Kidney glomerular epithelial cell (primary cell): ENCODE measurements at places on chromosomes 4 and X.

DNA sequence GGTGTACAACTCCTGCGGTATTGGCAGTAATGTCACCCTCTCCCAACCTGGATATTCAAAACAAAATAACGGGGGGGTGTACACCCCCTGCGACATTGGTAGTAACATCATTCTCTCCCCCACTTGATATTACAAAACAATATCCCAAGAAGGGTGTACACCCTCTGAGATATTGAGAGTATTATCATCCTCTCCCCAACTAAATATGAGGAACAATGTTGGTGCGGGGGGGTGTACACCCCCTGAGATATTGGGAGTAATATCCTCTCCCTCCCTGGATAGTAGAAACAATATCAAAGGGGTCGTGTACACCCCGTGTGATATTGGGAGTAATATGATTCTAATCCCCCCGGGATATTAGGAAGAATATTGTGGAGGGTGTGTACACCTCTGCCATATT lies 71.4 kb upstream of the ADGRA3 start:
- no peak for DNase-seq

DNA sequence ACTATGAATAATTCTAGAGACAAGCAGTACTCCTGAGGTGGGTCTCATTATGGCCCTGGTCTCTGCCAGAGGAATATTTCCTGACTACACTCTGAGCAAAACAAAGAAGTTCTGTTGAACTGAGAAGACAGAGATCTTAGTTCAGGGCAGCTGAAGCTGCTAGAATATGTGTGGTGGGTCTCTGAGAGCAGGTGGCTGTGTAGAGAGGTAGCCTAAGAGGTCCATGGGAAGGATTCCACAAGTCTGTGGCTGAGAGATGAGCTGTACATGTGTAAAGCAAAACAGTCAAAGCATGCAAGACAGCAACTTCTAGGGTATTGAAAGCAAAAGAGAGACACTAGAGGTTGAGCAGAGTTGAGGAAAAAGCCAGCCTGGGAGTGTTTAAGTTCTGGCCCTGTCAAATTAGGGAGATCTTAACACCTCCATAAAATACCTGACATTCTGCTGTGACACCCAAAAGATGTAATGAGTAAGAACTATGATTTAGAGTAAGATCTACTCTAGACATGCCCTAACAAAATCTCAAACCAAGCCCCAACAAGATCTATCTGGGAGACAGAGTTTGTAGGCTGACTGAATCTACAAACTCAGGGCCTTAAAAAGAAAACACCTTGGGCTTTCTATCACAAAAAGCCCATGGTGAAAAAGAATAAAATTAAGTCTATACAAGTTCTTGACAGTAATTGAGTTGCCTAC lies 274.4 kb downstream of the BANK1 start:
- no peak for DNase-seq

GRCh38 chrX:129726307-129727111 lies 12.3 kb upstream of the XPNPEP2 start:
- DNase-seq: peak; percentile 27

DNA sequence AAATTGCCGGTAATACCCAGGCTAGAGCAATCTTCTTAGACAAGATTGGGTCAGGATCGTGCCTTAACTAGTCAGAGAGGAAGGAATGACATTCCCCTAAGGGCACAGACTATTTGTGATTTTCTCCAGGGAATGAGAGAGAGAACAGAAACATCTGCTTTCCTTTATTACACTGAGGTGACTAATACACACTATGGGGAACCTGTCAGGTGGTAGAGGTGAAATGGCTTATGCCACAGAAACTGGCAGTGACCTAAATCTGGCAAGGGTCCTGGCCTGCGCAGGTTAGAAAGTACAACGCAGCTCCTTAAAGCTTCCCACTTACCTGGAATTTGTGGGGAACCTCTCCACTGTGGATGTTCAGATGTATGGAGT lies 16.6 kb upstream of the HPGD start:
- no peak for DNase-seq

DNA sequence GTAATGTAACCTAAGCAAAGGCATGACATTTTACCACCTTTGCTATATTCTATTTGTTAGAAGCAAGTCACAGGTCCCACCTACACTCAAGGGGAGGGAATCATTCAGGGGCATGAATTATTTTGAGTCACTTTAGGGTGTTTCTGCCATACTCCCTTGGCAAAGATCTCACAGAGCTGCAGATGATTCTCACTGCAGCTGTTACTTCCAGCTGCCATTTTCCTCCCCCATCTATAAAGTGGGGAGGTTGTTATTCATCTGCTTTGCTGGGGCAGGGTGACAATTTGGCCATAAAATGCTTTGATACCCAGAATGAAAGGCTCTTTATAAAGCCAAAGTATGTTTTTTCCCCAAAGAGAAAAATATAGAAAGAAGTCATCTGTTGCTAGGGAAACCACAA lies 136.5 kb upstream of the SMIM31 start:
- no peak for DNase-seq

DNA sequence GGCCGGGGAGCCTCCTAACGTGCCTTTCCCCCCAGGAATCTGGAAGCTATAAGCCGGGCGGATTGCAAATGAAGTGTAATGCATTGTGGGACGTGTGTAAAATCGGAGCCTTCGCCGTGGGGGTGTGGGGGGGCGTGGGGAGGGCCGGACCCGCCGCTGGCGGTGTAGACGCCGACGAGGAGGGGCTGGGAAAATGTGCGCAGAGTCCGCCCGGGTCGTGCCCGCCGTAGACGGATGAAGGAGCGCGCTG lies 1.3 kb downstream of the STOX2 start:
- DNase-seq: no peak
